ENCODE measurements at places on chromosomes 11 and 22.

DNA sequence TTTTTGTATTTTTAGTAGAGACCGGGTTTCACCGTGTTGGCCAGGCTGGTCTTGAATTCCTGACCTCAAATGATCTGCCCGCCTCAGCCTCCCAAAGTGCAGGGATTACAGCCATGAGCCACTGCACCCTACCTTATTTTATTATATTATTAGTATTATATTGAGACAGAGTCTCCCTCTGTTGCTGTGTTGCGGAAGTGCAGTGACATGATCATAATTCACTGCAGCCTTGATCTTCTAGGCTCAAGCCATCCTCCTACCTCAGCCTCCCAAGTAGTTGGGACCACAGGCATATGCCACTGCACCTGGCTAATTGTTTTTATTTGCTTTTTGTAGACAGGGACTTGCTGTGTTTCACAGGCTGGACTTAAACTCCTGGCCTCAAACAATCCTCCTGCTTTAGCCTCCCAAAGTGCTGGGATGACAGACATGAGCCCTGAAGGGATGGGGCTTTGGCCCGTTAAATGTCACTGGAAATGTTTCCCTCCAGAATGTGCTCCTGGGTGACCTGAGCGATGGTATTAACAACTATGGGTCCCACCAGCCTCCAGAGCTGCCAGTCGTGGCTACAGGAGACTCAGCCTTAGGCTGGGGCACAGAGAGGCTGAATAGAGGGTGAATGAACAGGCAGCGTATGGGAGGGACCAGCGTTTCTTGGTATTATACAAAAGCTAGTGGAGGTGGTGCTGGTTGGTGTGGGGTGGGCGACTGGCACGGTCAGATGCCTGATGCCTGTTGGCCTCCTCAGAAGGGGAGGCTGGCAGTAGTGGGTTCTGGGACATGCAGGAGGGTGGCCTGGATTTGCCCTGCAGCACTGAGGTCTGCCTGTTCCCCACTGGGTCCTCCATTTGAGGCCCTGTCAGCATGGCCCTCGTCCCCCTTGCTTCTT, 7.3 kb downstream of the TANGO2 start:
- no peak for ATAC-seq

DNA sequence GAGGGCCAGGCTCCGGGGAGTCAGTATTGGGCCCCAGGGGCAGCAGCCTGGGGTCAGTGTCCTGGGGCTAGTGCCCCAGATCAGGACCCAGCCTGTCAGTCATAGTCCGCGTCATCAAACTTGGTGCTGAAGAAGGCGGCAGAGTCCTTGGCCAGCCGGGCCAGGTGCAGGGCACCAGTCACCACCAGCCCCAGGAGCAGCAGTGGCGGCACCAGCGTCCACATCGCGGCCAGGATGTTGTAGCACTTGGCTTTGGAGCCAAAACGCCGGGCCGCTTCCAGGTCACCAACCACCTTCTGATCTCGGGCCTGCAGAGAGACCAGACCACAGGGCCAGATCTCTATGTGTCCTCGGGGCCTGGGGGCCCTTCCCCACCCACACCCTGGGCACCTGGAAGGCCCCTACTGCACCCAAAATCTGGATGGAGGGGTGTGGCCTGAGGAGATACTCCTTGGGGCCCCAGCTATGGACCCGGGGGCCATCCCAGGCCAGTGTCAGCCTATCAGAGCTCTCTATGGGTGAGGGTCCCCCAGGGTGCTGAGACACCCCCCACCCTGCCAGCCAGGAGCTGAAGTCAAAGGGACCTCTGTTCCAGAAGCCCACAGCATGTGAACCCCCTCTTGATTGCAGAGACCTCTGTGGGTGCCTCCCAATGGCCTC, 790 bp downstream of the IFITM5 start:
- ATAC-seq = no peak

GRCh38 chr11:17392872-17393271, 4.4 kb upstream of the KCNJ11 start:
- ATAC-seq = no peak

DNA sequence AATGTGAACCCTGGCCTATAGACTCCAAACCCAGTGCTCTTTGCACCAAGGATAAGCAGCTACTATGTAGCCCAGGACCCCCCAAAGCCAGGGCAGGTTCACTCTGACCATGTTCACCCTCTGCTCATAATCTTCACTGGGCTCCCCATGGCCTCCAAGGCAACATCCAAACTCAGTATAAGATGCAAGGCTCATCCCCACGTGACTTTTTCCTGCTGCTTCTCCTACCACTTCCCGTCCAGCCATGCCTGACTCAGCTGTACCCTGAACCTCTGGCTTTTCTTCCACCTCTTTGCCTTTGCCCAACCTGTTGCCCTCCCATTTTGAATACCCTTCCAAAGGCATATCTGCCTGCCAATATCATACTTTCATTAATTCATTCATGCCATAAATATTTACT, 27.8 kb downstream of the PDE2A start:
- ATAC-seq = no peak

- no peak for ATAC-seq
These were observed 3.2 kb upstream of the MUC6 start for GRCh38 chr11:1039481-1040427.

- no peak for ATAC-seq
These were observed 469.9 kb downstream of the MN1 start for GRCh38 chr22:27331526-27332281.

- peak; percentile 76 for ATAC-seq
These were observed 7.6 kb downstream of the SLC29A2 start for GRCh38 chr11:66363805-66364535.

DNA sequence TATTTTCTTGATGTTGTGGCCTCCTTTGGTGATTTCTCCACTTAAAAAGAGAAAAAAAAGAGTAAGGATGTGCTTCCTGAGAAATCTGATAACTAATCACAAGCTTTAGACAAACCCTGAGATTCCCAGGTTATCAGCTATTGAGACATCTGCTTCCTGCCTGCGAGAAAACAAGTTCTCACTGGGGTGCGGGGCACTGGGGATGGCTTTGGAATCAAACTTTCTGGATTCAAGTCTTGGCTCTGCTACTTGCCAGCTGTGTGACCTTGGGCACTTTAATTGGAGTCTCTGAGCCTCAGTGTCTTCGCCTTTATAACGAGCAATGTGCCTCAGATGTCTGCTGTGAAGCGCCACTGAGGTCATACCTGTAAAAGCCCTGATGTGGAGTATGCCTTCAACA, 152.5 kb upstream of the NAV2 start:
- no peak for ATAC-seq

GRCh38 chr11:77152846-77153245, 24.8 kb downstream of the MYO7A start:
- ATAC-seq = no peak

GRCh38 chr11:119641983-119642745, 86.8 kb downstream of the NECTIN1 start:
- peak; percentile 34 for ATAC-seq

- no peak for ATAC-seq
These were observed 519.6 kb downstream of the ETS1 start for GRCh38 chr11:128067780-128068179.

DNA sequence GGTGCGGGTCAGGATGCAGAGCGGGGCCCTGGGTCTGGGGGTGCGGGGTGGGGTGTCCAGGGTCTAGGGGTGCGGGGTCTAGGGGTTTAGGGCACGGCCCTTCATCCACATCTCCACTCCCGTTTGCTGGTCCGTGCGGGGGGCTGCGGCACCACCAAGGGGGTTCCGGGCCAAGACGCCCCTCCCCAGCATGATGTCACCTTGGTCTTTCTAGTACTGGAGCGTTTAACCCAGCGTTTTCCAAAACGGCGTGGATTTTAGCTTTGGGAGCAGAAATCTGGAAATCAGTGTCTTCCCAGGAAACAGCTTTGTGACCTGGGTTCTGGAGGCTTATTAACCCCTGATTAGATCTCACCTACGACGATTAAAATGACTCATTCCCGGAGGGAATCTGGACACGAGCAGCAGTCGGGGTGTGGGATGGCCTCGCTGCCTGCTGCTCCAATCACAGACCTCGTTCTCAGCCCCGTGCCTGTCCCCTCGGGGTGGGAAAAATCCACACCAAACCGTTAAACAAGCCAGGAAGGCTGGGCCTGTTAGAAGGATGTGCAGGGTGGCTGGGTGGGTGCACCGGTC, 759 bp downstream of the AP2A2 start:
- ATAC-seq = no peak

DNA sequence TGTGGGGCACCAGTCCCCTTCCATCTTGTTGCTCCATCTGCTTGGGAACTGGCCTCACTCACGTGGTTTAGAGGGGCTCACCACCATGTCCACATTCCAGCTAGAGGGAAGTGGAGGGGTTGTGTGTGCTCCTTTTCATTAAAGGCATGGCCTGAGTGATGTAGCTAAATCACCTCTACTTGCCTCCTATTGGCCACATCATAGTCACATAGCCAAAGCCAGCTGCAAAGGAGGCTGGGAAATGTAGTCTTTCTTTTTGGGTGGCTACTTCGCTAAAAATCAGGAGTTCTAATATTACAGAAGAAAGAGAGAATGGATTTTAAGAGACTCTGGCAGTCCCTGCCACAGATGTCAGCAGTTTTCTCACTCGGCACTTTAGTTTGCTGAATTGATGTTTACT, 63.0 kb upstream of the ALX4 start:
- no peak for ATAC-seq

DNA sequence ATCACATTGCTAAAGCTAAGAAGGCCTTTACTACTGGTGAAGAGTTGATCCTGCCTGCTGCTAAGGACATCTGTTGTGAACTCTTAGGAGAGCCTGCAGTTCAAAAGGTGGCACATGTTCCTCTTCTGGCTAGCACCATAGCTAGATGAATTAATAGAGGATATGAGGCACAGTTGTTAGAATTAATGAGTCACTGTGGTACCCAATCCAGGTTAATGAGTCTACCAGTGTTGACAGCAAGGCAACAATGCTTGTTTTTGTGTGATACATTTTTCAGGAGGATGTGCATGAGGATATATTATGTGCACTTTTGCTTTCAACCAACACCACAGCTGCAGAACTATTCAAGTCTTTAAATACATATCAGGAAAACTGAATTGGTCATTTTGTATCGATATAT, 12.0 kb downstream of the C11orf58 start:
- peak; percentile 73 for ATAC-seq

DNA sequence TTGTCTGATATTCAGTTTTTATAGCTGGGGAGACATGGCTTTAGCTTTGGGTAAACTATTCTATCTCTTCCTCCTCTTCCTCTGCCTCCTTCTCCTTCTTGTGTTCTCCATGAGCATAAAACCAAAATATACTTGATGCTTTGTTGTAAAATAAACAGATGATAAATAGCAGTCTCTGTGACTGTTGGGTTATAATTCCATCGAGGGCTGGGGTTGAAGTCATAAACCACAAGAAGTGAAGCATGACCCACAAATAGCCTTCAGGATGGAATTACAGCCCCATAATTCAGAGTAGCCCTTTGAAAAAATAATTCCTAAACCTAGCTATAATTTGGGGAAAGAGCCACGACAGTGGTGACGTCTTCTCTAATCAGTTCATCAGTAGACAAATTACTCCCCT, 177.7 kb downstream of the SNX19 start:
- no peak for ATAC-seq

DNA sequence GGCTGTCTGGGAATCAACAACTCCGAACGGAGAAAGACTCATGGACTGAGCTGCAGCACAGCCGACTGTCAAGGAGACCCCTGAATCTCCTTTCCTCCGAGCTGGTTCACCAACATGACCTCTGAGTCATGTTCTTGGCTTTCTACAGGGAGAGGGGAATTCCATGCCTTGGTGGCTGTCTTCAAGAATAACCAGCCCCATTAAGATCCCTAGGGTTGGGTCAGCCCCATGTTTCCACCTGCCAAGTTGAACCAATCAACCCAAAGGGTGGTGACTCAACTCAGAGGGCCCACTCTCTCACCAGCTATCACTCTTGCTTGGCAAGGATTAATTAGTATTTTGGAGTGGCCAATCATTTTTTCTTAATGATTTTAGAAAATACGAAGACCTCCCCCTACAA, 28.3 kb upstream of the IGSF22 start:
- ATAC-seq = peak; percentile 84

DNA sequence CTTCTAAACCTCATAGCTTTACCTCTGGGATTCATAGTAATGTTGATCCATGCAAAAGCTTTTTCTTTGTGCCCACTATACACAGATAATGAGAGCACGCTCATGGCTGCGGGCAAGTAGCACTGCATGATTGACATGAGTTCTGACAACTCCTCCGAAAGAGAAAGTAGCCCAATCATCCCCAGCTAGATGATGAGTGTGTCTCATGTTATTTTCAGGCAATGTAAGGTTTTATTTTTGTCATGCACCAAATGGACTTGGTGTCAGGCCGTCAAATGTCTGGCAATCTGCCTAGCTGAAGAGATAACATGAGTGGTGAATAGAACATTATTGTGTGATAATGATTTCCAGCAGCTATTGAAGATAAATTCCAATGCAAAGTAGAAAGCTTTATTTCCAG, 662.6 kb downstream of the NTM start:
- no peak for ATAC-seq

GRCh38 chr22:45970705-45971407, 6.1 kb downstream of the WNT7B start:
- no peak for ATAC-seq

GRCh38 chr11:65919573-65920371, 546 bp downstream of the DRAP1 start:
- peak; percentile 46 for ATAC-seq

GRCh38 chr11:84289381-84289906, 1003.3 kb upstream of the CCDC90B start:
- ATAC-seq = peak; percentile 26

- ATAC-seq = no peak
These were observed 139.4 kb downstream of the SPATA19 start for GRCh38 chr11:133705873-133706272.

GRCh38 chr11:62908468-62909072, 12.6 kb downstream of the CHRM1 start:
- no peak for ATAC-seq

- ATAC-seq = peak; percentile 90
These were observed 166.4 kb downstream of the CASP12 start for GRCh38 chr11:104731890-104732289.

DNA sequence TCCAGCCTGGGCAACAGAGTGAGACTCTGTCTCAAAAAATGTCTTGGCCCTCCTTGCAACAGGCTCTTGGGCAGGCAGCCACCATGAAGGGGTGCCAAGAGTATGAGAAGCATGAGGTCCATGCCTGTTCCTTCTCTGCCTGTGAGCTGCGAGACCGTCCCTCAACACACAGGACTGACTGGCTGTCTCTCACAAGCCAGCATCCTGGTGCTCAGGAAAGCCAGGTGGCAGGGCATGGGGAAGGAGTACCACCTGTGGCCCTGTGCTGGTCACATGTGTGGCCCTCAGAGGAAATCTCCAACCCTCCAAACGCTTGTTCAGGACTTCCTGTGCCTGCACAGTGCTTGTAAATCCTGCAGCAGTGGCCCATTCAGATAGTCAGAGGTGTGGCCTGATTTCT, 83.2 kb downstream of the ATXN10 start:
- no peak for ATAC-seq
